CD4-positive, alpha-beta T cell treated with Interleukin-1 beta for 1 hour (primary cell): ENCODE measurements at places on chromosomes 2 and 18.

DNA sequence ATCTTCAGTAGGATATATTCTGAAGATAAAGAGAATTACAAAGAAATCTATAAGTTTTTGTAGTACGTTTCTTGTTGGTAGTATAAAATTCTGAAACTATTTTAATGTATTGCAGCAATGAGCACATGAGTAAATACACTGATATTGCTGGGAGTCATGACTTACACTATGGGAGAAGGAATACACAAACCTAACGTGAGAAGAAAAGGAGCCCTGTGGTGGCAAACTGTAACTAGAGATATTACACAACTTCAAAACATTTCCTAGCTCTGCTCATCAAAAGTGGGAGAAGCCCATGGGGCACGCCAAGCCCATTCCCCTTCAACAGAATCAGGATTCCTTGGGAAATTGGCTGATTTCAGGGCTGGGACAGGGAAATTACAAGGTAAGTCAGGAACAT lies 20.5 kb downstream of the SPIRE1 start:
- DNase-seq, result no peak

DNA sequence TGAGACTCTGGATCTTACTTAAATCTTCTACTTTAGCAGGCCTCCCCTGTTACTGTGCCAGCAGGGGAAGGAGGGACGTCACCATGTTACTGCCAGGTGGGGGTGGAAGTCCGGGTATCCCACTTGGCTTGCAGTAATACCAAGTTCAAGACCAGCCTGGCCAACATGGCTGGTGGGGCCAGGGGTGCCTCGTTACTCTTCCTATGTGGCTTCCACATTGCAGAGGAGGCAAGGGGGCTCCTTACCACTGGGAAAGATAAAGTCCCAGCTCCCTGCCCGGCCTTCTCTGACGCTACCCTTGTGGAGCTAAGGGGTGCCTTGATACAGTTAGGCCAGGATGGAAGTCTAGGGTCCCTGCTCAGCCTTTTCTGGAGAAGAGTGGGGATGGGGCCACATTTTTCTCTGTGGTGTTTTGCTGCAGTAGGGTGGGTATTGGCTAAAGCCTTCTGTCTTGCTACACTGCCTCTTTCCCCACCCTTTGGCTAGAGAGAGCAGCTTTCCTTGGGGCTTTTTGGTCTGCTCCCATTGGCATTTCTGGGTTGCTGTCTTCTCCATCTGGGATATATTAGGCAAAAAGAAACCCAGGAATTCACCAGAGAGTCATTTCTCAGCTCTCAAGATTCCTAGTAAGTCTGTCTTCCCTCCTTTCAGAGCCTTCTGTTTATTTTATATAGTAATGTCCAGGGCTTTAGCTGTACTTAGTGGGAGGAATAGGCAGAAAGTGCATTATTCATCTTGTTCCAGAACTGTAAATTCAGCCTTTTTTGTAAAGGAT lies 21.9 kb downstream of the ELMOD3 start:
- DNase-seq, result no peak

GRCh38 chr2:5215989-5216607 lies 476.1 kb upstream of the SOX11 start:
- no peak for DNase-seq

DNA sequence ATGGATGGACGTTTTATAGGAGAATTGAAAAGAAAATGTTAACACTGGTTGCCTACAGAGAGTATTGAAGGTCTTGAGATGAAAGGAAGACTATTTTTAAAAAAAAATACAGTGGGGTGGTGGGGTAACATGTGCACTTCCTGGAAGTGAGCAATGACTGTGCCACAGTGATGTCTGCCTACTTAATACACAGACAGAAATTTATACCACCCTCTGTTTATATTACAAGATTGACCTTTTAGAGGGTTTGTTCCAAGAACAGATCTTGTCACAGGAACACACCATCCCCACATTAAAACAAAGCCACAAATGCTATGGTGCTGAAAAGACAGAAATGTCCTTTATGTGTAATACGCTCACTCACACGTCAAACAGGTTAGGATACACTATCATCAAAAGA lies 87.6 kb downstream of the THADA start:
- DNase-seq, result no peak

GRCh38 chr18:8501044-8501443 lies 108.2 kb upstream of the RAB12 start:
- no peak for DNase-seq

GRCh38 chr2:100060875-100061274 lies 81.5 kb downstream of the AFF3 start:
- DNase-seq, result peak; percentile 29
